ENCODE measurements at places on chromosomes 16 and 17. TPM values are rescaled to one million over a fixed set of nuclear protein-coding genes. Genes with fewer than 3 reads are reported as not detected.

Gene PIK3R6
- total RNA-seq, result not detected

Gene FZD2
- 82.1 TPM for total RNA-seq

Gene FA2H
- not detected for total RNA-seq

Gene SOCS1
- total RNA-seq, result 11.7 TPM

DNA sequence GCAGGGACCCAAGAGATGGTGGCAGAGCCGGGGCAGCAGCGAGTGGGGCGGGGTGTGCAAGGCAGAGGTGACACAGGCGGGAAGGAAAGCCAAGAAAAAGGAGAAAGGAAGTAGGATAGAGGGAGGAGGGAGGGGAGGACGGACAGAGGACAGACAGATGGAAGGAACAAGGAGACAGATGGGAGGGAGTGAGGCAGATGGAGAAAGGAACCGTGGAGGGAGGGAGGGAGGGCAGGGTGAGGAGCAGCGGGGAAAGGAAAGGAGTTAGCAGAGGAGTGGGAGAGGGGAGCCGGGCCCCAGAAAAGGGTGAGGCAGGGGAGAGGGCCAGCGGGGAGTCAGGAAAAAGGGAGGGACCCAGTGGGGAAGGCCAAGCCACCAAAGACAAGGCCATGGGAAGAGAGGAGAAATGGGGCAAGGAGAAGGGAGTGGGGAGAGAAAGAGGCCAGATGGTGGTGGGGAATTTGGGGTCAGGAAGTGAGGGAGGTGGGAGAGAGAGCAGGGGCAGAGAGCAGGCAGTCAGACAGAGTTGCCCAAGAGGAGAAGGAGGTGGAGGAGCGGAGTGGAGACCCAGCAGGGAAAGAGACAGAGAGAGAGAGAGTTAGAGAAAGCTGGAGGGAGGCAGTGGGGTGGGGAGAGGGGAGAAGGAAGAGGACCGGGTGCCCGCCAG lies 13.2 kb upstream of the ASGR1 start:
- H3K27me3 ChIP-seq, result no peaks in the 10 kb centered on the region
- H3K27ac ChIP-seq, result no peak overlapping the region
- peaks cover 2% of the 10 kb centered on the region for H3K4me1 ChIP-seq
- H3K4me3 ChIP-seq, result no peak overlapping the region
- no peak for DNase-seq
- H3K36me3 ChIP-seq, result peaks cover 27% of the 10 kb centered on the region

GRCh38 chr16:50802961-50803360 lies 61.1 kb downstream of the CYLD start:
- DNase-seq, result no peak
- H3K4me3 ChIP-seq, result no peak overlapping the region
- peaks cover 12% of the 10 kb centered on the region for H3K4me1 ChIP-seq
- H3K36me3 ChIP-seq, result peaks cover 6% of the 10 kb centered on the region
- peaks cover 1% of the 10 kb centered on the region for H3K27me3 ChIP-seq

DNA sequence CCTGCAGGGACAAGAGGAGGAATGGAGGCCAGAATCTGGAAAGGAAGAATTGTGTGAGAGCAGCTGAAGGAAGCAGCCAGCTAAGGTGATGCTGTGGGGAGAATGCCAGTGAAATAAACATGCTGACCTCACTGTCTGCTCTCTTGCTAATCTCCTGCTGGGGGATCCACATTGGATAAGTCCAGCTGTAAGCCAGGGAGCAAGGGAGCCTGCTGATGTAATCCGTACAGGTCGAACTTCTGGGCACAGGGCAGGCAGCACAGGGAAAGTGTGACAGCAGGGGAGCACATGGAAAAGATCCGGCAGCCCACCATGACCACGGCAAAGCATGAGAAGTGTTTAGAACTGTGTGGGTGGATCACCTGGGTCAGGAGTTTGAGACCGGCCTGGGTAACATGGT lies 7.5 kb upstream of the XPO6 start:
- H3K4me1 ChIP-seq, result no peaks in the 10 kb centered on the region
- no peaks in the 10 kb centered on the region for H3K36me3 ChIP-seq
- H3K27ac ChIP-seq, result no peak overlapping the region

DNA sequence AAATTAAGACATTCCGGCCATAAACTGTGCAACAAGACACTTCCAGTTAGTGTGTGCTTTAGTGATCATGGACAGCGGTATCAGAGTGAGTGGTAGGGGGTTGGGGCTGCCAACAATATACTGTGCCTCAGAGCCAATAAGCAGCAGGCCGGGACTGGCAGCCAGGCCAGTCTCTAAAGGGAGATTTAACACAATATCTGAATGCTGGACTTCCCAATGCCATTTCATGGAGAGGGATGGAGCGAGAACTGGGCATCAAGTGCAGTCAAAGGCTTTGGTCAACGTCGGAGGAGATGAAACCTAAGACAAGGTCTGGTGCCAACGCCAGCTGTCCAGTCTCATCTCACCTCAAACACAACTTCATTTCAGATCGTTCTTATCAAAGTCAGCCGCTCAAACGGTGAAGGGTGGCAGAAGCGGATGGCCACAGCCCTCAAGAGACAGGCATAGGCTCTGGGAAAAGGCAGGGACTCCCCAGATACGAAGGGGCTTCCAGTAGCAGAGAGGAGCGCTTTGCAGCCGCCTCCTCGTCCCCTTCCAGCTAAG lies 935 bp downstream of the USP32 start:
- peak; percentile 41 for DNase-seq
- H3K4me3 ChIP-seq, result peak overlapping the region; percentile 94
- peak overlapping the region; percentile 95 for H3K27ac ChIP-seq
- no peaks in the 10 kb centered on the region for H3K27me3 ChIP-seq
- H3K4me1 ChIP-seq, result peaks cover 45% of the 10 kb centered on the region
- H3K36me3 ChIP-seq, result no peaks in the 10 kb centered on the region

DNA sequence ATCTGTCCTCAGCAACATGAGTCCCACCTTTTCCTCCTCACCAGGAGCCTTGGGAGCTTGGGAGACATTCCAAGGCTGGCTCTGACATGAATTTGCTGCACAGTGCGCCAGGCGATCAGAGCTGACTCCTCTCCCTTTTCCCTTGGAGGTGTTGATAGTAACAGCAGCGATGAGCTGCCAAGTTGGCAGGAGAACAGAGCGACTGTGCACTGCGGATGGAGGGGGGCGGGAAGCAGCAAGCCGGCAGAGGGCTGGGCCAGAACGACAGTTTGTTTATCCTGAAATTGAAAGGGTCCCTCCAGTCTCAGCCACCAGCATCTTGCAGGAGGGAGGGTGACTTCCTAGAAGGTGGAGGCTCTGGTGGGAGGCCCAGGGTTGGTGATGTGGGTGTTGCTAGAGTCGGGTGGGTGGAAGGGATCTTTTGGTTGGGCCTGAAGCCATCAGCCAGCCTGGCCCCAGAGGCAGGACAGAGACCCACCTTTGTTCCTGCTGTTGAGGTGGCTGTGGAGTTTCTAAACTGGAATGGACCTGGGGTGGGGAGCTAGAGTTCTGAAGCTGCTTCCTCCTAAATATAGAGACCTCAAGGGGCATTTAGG lies 22.5 kb upstream of the DYNLL2 start:
- H3K4me3 ChIP-seq, result no peak overlapping the region
- H3K4me1 ChIP-seq, result peaks cover 6% of the 10 kb centered on the region
- H3K27ac ChIP-seq, result no peak overlapping the region

GRCh38 chr17:79600681-79601131 lies 10.1 kb downstream of the RBFOX3 start:
- no peaks in the 10 kb centered on the region for H3K36me3 ChIP-seq
- no peak overlapping the region for H3K27ac ChIP-seq
- peaks cover 97% of the 10 kb centered on the region for H3K27me3 ChIP-seq
- H3K4me1 ChIP-seq, result peaks cover 10% of the 10 kb centered on the region
- no peak overlapping the region for H3K4me3 ChIP-seq

GRCh38 chr17:2436316-2436905 lies 35.6 kb upstream of the MNT start:
- H3K36me3 ChIP-seq, result peaks cover 35% of the 10 kb centered on the region
- no peaks in the 10 kb centered on the region for H3K27me3 ChIP-seq
- peaks cover 6% of the 10 kb centered on the region for H3K4me1 ChIP-seq
- no peak for DNase-seq
- H3K27ac ChIP-seq, result no peak overlapping the region

- no peak overlapping the region for H3K4me3 ChIP-seq
- no peak for DNase-seq
- H3K36me3 ChIP-seq, result peaks cover 5% of the 10 kb centered on the region
Observed at GRCh38 chr17:39191750-39192510, 5.5 kb downstream of the CACNB1 start.

DNA sequence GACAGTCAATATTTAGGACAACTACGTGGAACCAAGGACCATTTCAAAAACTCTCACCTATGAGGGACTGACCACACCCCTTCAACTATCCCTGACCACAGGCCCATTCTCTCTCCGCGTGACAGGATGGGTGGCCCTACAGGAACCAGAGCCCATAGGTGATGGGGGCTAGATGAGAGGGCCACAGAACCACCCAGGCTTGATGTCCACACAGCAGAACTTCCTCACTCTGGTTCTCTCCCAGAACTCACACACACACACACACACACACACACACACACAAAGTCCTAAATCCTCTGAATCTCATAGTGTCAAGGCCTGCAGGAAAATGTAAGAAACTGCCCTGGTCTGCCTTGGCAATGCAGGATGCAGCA lies 1.5 kb downstream of the ZNF319 start:
- peak overlapping the region; percentile 21 for H3K27ac ChIP-seq
- H3K4me1 ChIP-seq, result peaks cover 21% of the 10 kb centered on the region
- no peak for DNase-seq
- peaks cover 9% of the 10 kb centered on the region for H3K36me3 ChIP-seq
- H3K27me3 ChIP-seq, result no peaks in the 10 kb centered on the region
